Retina (tissue), 1 donor: ENCODE measurements at places on chromosomes 1 and 21.

GRCh38 chr1:235019471-235019870, 109.2 kb downstream of the TOMM20 start:
- no peak for DNase-seq

DNA sequence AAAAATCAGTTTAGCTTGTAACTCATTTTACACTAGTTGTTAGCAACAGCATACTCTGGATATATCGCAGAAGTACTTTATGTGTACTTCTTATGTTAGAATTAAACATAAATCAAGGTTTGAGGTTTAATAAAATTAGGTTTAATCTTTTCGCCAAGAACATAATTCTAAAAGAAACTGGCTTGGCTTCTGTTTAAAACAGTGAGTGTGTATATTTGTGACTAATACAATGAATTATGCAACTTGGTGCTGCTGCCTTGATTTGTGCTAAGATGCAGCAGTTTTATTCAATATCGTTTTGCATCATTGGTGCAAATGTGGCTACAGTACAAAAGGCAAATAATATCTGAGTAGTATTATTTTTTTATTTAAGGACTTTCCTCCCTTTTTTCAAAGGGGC, 44.8 kb downstream of the USP25 start:
- no peak for DNase-seq

- no peak for DNase-seq
Measured at GRCh38 chr1:80896781-80897356, 903.9 kb upstream of the ADGRL2 start.

DNA sequence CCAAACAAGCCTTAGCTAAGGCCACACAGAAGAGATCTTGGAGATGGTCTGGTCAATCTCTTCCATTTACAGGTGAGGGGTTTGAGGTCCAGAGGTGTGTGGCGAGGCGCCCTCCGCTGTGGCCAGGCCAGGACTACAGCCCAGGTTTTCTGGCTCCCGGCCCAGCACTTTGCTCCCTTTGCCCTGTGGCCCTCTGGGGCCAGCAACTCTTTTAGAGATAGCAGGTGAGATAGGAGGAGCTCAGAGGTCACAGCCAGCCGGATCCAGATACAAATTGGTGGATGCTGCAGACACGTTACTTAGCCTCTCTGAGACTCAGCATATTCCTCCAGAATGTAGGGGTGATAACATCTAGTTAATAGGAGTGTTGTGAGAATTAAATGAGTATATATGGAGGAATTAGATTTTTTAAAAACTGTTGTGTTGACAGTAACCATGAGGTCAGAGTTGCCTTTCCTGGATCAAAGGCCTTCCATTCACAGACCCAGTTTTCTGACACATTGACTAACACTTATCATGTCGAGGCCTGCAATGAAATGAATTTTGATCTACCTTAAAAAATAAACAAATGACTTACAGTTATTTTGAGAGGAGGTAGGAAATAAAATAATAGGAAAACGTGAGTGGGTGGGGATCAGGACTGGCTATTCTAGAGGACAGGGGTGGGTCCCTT, 16.6 kb downstream of the TEX35 start:
- no peak for DNase-seq

GRCh38 chr1:53583868-53584776, 124.9 kb downstream of the DMRTB1 start:
- no peak for DNase-seq

DNA sequence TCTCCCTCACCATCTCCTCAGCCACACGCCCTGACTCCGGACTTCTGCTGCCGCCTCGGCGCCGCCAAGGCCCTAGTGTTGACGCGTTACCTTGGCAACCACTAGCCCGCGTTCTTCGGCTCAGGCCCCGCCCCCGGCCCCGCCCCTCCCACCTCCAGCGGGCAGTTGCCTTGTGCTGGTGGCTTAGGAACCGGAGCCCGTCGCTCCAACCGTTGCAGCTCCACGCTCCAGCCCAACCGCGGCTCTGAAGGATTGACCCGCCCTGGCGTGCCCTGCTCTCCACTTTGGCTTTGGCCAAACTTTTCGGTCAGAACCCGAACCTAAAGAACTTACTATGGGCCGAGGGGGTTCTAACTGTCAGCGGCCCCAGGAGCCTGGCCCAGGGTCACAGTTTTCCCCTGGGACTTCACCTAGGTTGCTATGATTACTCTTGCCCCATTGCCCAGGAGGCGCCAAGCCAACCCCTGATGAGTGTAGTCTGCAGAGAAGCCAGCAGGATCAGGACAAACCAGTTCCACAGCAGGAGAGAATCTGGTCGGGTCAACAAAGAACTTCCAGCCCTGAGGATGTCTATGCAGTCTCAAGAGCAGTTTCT, at the start of gene CFAP45:
CFAP45 (minus strand) TSS at position 80 of the 595 bp plus-strand sequence; CDS start at position 13, 67 bp downstream.
- peak; percentile 86 for DNase-seq

GRCh38 chr1:38132681-38133080, 86.1 kb upstream of the POU3F1 start:
- DNase-seq, result no peak

DNA sequence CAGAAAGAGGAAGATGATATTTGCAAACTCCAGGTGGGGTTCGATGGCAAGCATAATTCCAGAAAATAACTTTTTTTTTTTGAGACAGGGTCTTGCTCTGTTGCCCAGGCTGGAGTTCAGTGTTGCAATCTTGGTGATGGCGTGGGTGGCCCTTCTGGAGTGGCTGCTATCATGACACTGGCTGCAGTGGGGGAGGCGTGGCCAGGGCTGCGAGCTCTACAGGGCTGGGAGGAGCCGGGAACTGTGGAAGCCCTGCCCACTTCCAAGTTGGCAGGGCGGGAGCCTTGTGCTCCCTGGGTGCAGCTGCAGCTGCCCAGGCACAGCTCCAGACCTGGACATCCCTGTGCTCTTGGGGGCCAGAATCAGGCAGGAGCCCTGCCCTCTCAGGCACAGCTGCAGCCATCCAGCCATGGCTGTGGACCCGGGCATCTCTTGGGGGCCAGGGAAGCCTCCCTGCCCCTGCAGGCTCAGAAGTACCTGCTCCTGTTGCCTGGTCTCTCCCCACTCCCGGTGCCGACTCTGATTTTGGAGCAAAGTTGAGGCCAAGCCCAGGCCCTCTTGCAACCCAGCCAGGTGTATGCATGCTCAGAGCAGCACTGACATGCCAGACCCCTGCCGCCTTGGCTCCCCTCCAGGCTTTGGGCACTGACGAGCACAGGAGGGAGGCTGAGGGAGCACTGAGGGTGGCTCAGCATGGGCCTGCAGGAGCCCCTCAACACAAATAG, 7.2 kb upstream of the BCL10 start:
- DNase-seq, result no peak

GRCh38 chr1:27292106-27292505, 29.9 kb upstream of the TMEM222 start:
- no peak for DNase-seq

GRCh38 chr1:152461544-152461943, 47.5 kb upstream of the CRNN start:
- peak; percentile 20 for DNase-seq

- no peak for DNase-seq
Measured at GRCh38 chr1:206693029-206693428, 8.3 kb downstream of the MAPKAPK2 start.

- DNase-seq, result no peak
Measured at GRCh38 chr1:225476538-225476988, 48.7 kb upstream of the LBR start.

- DNase-seq, result no peak
Measured at GRCh38 chr1:31151402-31151801, 85.9 kb upstream of the PUM1 start.

GRCh38 chr1:39779821-39780220, 8.7 kb upstream of the OXCT2 start:
- DNase-seq, result no peak

- DNase-seq, result no peak
Measured at GRCh38 chr1:28286111-28286510, 26.8 kb downstream of the SESN2 start.

DNA sequence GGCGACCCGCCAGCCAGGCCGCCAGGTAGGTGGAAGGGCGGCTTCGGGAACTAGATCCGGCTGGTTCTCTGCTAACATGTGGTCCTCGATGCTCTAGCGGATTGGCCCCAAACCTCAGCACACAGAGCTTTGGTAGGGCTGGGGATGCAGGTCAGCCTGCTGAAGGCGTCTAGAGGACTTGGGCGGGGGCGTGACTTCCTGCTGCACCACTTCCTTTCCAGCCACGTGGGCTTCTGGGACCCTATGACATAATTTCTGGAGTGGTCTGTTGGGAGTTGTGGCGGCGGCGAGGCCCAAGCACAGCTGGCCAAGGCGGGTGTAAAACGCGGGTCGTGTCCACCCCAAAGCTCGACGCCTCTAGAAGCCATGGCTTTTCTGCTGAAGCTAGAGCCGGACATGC, 124.5 kb downstream of the ATF6 start:
- DNase-seq, result no peak

DNA sequence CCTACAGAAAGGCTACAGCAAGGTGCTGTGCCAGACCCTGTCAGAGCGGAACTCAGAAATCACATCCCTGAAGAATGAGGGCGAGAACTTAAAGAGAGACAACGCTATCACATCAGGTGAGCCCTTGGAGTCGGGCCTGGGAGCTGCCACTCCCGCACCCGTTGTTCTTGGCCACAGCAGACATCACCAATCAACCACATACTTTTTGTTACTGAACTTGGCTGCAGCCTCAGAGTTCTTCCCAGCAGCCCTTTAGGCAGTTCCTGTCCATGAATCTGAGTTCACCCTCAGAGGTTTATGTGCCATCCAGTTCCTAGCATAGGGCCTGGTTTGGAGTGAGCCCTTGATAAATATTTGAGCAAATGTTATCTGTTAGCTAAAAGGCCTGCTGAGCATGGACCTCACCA, 61.6 kb downstream of the FHAD1 start:
- DNase-seq, result no peak

GRCh38 chr1:177627148-177627910, 342.5 kb downstream of the SEC16B start:
- DNase-seq, result no peak

- DNase-seq, result no peak
Measured at GRCh38 chr1:236451796-236452373, 57.8 kb downstream of the EDARADD start.

GRCh38 chr1:95257758-95258157, 23.7 kb downstream of the RWDD3 start:
- no peak for DNase-seq

DNA sequence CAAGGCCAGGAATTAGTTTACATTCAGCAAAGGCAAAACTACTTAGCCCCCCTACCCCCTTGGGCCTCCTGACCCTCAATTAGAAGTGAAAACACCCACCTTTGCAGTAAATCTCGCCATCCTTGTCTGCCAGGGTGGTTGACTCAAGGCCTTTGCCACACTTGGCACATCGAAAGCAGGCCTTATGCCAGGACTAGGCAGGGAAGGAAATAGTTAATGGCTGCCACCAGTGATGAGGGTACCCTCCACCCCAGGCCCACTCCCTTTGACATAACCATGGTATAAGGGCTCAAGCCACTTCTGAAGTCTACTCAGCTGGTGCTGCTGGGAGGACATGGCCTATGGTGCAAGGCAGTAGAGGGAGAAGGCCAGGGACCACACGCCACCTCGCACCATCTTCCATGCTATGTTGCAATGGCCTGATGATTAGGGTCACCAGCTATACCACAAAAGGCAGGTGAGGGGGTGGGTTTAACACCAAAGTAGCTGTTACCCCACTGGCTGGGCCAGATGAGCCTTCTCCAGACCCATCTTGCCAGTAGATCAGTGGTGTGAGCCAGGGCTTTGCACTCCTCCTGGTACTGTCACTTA, 16.3 kb upstream of the PHLDA3 start:
- DNase-seq, result no peak

- DNase-seq, result no peak
Measured at GRCh38 chr21:26351661-26352060, 181.1 kb upstream of the APP start.

GRCh38 chr1:2358072-2358471, 33.3 kb downstream of the MORN1 start:
- no peak for DNase-seq

GRCh38 chr1:6975331-6976043, 190.2 kb downstream of the CAMTA1 start:
- no peak for DNase-seq

DNA sequence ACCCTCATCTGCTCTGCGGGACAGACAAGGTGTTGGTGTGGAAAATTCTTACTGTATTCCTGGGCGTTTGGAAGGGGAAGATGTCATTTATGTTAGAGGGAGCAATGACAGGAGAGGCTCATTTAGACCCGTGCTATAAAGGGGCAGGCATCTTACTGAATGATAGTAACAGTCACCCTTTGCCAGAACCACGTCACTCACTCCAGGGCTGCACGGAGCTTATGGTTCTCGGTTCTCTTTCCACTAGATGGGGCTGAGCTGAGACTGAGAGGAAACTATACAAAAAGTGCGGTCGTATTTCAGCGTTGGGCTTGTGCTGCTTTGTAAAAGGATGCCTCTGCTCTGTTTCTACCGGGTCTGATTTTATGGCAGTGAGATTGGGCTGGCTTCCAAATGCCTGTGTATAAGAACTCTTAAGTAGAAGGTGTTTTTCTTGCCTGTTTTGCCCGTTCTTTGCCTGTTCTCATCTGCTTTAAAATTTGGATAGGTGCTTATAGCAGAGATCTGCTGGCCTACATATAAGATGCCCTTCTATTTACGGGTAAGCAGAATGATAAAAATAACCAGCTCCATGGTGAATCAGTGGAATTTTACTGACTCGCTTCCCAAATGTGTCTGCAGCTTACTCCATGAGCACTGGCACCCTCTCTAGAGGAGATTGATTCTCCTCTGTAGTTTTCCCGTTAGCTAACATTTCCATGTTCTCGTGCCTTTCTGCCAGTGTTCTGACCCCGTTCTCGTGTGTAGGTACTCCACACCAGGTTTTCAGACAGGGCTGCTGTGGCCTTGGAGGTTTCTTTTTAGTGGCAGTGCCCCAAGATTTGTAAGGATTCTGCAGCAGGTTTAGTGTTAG, 55.9 kb downstream of the MRPS6 start:
- peak; percentile 60 for DNase-seq

GRCh38 chr1:88216441-88216840, 467.6 kb upstream of the PKN2 start:
- no peak for DNase-seq

- no peak for DNase-seq
Measured at GRCh38 chr1:87535551-87535950, 206.9 kb downstream of the LMO4 start.
